Sciatic nerve (tissue), 2 donors: ENCODE measurements at places on chromosomes 1 and 21. TPM values are rescaled to one million over a fixed set of nuclear protein-coding genes. Genes with fewer than 3 reads are reported as not detected.

FCMR gene
- 5.0 TPM for total RNA-seq

ACOT11 gene
- 11.9 TPM for total RNA-seq

DNA sequence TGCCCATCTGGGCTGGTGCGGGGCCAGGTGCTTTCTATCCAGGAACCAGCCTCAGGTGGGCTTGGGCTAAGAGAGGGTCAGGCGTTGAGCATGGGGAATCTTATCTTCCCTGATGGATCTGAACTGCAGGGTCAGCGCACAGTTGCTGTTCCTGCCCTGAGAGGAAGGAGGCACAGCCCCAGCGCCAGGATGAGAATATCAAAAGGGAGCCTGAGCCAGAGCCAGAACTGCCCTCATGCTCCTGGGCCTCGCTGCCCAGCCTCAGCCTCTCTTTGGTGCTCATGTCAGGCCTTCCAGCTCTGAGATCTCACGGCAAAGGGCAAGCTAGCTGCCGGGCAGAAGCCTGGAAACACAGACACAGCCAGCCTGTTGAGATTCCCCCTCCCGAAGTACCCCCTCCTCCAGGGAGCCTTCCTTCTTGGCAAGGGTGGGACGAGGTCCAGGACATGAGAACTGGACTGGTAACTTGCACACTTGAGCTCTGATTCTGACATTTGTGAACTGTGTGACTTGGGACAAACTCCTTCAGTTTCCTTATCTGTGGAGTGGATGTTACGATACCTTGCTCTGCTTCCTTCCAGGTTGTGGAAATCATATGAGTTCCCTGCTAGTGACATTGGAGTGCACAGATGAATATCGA, 1.2 kb upstream of the LAD1 start:
- DNase-seq = no peak

TRIM67 gene
- total RNA-seq = 0.04 TPM

DNA sequence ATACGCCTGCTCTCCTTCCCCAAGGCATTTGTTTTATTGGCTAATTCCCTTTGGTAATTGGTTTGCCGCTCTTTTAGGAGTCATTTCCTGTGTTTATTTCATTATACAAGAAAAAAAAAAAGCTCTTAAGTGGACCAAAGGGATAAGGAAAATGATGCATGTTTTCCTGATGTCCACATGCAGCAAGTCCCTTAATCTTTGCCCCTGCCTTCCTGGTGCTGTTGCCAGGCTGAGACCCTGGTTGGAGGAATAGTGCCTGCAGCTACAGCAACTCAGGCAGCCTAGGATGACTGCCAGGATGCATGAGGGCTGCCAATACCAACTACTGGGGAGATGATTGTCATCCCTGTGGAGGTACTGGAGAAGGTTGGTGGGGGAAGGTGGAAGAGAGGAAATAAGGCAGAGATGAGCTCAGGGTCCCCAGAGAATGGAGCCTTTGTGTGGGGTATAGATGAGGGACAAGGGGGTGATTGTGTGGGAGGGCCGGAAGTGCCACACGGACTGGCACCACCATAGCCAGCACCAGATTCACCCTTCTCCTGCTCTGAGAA, 6.1 kb upstream of the GATAD2B start:
- DNase-seq = no peak

DNA sequence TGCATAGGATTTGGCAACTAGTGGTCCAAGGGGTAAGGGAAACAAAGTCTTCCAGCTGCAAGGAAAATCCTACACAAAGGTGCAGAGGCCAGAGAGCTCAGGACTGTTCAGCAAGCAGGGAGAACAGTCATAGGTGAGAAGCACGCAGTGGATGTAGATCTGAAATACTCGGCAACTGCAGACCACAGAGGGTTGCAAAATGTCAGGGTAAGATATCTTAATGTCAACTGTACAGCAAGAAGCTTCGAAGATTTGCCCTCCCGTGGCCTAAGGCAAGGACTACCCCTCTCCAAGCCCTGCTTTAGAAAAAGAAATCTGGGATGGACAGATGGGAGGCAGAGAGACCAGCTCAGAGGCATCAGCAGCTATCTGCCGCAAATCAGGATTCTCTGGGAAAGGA, 153.4 kb upstream of the IRF2BP2 start:
- DNase-seq = no peak

- no peak for DNase-seq
Observed at GRCh38 chr1:228838717-228839500, 103.6 kb downstream of the RHOU start.

DNA sequence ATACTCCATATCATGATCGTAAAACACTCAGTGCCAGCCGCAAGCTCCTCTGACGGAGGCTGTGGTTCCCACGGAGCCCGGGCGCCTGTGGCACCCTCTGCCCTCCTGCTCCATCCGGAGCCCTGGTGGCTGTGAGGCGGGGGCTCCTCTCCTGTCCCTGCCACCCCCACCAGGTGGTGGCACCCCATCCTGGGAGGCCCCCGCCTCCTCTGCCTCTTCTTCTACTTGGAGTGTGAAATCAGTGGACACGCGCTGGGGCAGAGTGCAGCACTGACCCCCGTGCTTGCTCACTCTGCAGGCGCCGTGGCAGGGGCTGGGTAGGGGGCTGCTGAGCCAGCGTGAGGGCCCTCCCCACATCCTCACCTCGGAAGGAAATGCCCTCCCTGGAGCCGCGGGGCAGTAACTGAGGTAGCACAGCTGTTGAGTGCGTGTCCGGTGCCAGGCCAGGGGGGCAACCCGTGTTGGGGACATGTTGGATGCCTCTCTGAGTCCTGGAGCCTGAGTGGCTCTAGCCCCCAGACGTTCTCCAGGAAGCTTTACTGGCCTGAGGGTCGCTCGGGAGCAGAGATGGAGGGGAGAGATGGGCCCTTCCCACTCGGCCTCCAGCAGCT, 58.7 kb upstream of the ABCG1 start:
- no peak for DNase-seq

GJA4 gene
- 35.9 TPM for total RNA-seq

- DNase-seq = no peak
Observed at GRCh38 chr1:81381881-81382280, 418.9 kb upstream of the ADGRL2 start.

GRCh38 chr1:2204415-2205190, 10.0 kb upstream of the FAAP20 start:
- peak; percentile 93 for DNase-seq

DNA sequence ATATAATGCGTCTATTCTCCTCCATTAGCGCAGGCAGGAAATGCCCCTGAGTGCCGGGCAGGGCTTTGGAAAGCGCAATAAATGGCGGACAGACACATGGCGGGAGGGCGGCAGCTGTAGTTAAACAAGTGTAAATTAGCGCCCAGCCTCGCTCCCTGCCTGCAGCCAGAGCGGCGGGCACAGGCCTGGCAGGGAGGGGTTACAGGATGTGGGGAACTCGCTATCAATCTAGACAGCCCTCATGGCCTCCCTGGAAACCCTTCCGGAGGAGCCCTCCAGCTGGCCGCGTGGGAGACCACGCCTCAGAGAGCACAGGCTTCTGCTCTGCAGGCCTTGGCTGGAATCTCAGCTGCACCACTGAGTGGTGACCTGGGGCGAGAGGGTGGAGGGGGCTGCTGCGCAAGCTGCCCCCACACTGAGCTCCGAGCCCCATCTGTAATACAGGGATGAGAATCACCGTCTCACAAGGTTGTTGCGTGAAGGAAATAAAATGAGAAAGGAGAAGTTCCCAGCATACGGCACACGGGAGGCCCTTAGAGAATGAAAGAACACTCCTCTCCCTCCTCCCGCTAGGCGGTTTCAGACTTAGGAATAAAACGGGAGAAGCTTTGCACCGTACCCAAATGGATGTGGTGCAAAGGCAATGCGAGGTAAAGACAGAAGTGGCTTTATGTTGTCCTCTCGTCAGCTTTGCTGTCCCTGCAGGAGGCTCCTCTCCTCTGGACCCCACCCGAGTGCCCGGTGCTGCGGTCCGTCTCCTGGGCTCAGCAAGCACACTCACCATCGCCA, 167.2 kb upstream of the POU3F1 start:
- no peak for DNase-seq

DNA sequence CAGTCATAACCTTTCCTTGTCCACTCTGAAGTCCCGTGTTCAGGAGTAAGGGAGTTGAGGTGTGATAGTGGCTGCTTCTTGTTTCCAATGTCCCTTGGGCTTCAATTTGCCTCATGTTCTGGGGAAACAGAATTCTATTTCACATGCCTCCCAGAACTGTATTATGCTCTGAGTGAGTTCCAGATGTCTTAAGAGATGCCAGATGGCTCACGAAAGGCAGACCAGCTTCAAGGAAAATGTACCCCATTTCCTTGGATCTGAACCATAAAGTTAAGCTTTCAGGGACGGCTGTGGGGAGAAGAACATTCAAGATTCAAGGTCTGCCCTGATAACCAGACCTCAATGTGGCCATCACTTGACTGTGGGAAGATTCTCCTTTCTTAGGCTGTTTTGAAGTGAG, 42.4 kb downstream of the C1orf87 start:
- DNase-seq = no peak
